ENCODE measurements at places on chromosomes 5 and 9.

DNA sequence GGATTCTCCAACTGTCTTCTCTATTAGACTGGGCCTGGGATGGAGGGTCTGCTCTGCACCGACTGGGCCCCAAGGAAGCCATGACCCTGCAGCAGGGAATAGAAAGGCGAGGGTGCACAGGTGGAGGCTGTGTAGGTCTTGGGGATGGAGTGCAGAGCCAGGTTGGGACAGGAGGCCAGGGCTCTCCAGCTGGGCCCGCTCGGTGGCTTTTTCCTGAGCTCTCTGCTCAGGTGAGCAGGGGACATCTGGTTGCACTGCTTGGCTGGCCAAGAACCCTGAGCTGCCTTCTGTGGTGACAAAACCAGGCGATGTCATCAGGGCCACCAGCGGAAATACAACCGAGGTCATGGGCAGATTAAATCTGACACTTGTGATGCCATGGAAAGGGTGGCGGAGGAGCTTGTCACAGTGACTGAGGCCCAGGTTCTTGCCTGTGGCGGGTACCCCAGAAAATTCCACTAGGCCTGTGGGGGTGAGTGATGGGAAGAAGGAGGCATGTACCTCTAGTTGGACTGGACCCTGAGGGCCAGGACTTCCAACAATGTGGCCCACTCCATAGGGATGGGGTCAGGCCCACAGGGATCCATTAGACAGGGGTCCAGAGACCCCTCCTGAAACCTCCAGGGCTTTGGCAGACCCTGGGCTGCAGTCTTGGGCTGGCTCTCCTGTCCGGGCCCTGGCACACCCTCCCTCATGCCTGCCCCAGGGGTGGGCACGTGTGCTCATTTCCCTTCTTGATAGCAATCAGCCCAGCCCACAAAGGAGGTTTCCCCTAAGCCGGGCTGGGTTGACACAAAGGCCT lies 4.4 kb upstream of the IL3 start:
- no peak for DNase-seq

GRCh38 chr9:82332774-82333152 lies 344.2 kb downstream of the SPATA31D1 start:
- DNase-seq = no peak

DNA sequence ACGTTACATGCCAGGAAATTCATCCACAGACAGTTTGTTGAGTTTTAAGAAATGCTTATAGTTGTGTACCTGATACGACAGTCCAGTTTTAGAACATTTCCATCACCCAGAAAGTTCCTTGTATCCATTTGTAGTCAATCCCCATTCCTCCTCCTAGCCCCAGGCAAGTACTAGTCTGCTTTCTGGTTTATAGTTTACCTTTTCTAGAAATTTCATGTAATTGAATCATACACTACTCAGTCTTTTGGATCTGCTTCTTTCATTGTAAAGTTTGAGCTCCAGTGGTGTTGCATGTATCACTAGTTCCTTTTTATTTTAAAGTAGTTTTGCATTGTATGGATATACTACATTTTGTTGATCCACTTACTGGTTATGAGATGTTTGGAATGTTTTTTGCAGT lies 291.2 kb downstream of the AOPEP start:
- DNase-seq = no peak

- no peak for DNase-seq
These were observed 925.3 kb upstream of the CDH10 start for GRCh38 chr5:25570067-25570583.

DNA sequence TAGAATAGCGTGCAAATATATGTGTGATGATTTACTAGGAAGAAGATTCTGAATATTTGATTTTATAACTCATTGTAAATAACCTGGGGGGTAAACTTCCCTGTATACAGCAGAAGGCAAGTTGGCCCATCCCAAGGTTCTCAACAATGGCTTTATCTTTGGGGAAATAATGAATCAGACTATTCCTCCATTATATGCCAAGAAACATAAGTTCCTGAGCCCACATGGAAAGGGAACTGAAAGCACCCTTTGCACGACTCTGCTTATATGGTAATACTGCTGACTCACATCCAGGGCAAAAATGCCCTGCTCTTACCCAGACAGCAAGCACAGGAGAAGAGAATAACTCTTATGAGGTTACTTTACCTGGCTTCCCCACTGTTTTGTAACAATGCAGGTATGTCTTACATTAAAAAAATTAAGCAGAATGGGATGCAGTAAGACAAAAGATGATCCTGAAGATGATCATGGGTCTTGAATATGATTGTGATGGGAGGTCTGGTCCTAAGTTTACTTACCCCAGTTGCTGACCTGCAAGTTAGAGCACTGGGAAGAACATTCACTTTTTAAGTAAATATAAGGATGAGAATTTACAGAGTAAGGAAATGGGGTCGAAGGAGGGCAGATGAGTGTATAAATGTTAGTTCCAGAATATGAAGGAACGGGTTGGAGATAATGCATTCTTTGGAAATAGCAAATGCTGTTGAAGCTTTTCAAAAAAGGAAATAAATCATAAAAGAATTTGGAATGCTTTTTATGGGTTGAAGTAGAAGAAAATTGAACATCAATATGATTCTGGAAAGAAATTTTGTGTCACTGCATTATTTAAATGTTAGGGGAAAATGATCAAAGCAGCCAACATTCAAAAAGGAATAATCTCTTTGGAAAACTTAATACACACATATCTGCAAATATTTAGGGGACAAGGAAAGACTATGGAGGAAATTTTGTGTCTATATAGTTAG lies 428.4 kb upstream of the MPDZ start:
- DNase-seq = no peak

DNA sequence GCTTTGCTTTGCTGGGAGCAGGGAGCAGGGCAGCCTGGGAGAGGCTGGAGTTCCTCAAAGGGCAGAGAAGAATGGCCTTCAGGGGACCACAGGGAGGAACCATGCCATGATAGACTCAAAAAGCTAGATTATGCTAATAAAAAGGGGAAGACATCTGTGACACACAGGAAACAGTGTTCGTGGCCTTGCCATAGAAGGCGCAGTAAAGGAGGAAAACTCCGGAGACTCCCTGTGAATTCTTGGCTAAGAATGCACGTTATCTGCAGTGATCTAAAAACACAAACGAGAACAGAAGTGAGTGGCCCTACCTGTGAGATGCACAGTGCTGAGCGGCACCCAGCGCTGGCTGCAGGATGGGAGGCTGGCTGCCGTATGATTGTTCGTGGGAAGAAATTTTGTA lies 15.9 kb upstream of the LTC4S start:
- DNase-seq = no peak

- no peak for DNase-seq
These were observed 19.4 kb downstream of the CDKN2AIPNL start for GRCh38 chr5:134392301-134392700.

Measured in NCI-H1092 (cell line).